ENCODE measurements at places on chromosomes 1 and 21. TPM values are rescaled to one million over a fixed set of nuclear protein-coding genes. Genes with fewer than 3 reads are reported as not detected.

DNA sequence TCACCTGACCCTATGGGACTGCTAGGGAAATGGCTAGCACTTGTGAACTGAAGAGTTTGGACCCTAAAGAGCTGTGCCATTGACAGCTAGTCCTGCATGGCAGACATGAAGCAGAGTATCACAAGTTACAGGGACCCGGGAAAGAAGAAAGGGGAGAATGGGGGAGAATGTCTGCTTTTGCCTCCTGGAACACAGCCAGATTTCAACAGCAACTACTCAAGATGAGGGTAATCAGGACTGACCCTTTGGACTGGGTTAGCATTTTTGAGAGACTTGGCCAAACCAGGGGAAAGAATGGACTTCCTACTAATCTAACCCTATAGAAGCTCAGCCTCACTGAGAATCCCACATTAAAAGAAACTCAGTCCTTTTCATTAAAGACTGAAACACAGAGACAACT, 8.7 kb upstream of the UTP25 start:
- DNase-seq = no peak

- DNase-seq = peak; percentile 88
Measured at GRCh38 chr1:180229483-180230415, at the start of gene LHX4. TSS of gene LHX4 (plus strand) at chr1:180230264. CDS start at chr1:180230530, 266 bp downstream.

- DNase-seq = no peak
Measured at GRCh38 chr1:171596705-171597104, 25.3 kb upstream of the MYOCOS start.

CLCA4 gene
- total RNA-seq = not detected

- DNase-seq = no peak
Measured at GRCh38 chr1:6732942-6733341, 31.3 kb upstream of the DNAJC11 start.

DNA sequence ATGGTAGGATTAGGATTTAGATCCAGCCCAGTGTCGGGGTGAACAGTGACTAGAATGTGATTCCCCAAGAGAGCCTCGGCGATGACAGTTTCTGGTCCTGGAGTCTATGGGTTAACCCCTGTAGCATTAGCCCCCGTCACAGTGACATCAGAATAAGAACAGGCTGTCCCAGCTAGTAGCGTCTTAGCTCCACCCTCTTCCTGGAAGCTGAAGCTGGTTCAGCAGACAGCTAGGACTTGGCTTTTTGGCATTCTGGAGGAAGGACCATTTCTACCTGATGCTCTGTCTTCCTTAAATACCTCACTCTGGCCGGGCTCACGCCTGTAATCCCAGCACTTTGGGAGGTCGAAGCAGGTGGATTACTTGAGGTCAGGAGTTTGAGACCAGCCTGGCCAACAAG, 5.0 kb downstream of the NDUFS2 start:
- DNase-seq = no peak

Data from upper lobe of left lung (tissue), 6 donors.